ENCODE measurements at places on chromosomes 4 and X. TPM values are rescaled to one million over a fixed set of nuclear protein-coding genes. Genes with fewer than 3 reads are reported as not detected.

DNA sequence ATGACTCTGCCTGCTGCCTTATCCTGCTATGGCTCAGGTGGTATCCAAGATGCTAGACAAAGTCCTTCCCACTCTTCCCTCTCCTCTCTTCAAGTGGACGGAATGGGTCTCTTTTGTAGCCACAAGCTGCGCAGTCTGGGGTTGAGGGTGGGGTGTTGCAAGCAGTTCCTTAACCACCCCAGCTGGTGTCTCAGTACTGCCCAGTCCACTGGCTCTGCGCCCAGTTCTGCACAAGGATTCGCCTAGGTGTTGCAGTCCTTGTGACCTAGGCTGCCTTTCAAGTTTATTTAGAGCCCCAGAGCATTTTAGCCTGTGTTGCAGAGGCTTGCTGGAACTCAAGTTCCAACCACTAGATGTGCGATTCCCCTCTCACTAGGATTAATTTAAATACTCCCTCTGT, 120.7 kb downstream of the NEXMIF start:
- no peak for DNase-seq

DNA sequence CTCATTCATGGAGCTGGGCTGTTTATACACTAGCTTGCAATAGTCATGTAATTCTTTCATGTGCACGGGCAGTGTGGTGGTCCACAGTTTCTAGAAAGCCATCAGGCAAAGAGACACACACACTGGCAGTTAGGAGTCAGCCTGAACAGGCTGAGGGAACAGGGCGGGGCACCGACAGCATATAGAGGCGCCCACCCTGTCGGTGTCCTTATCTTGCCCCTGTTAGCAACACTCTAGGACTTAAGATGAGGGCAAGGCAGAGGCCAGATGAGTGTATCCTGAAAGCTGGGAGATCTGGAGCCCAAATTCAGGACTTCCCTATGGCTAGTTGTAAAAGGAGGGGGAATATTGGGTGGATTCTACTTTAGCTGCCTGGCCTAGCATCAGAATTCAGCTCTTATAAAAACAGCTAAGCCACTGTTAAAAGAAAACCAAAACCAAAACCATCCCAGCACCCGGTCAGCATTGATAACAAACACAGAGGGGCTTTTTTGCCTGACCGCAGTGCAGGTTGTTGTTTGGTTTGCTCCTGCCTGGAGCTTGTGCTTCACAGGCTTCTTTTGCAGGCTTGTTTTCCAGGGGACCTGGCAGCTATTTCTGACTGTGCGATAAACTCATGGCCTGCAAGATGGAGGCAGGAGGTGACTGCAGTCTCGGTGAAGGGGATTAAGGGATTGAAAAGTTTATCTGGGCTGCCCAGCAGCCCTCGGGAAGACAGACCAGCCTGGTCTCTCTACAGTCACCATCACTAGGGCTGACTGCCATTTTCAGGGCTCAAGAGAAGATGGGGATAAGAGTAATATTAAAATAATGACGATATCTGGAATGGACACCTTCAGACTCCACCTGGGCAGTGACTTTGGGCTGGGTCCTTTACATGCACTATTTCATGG, 638.9 kb downstream of the MID1IP1 start:
- no peak for DNase-seq

DNA sequence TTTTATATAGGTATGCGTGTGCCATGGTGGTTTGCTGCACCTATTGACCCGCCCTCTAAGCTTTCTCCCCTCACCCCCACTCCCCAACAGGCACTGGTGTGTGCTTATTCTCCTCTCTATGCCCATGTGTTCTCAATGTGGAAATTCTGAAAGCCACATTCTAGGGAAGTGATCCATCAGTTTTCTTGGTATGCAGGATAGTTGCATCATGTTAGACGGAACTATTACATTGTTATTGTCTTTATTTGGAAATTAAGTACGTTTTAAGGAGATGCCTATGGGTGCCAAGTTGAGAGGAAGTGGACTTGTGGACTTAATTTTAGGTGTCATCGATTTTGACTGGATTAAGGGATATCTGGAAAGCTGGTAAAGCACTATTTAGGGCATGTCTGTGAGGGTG, 204.6 kb downstream of the RBM46 start:
- no peak for DNase-seq

DNA sequence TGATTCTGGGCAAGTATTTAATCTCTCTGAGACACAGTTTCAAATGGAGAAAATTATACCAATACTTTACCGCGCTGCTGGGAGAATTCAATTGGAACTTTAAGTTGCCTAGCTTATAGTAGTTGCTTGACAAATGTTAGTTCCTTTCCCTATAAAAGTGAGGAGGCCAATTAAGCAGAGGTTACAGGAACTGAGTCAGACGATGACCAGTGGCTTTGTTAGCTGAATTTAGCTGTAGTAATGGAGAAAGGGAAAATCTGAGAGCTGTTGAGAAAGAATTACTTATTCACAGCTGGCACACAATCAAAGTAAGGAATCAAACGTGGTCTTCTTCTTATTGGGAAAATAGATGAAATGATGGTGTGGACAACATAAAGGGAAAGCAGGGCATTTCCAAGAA, 29.6 kb downstream of the SMARCA1 start:
- no peak for DNase-seq

DNA sequence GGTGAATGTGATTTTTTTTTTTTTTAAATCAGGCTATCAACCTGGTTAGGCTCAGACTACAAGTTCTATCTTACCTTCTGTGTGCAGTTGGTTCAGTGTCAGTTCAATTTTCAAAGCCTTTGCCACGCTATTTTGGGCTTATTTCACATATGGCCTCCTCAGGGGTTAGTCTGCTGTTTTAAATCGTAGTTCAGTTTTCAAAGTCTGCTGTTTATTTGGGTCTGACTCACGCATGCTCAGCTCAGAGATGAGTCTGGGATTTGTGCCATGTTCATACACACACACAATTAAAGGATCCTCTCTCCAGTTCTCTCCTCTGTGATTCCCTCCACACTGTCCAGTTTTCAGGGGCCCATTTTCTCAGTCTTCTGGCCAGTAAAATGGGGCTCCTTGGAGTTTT, 32.3 kb upstream of the ZFX start:
- peak; percentile 71 for DNase-seq

DNA sequence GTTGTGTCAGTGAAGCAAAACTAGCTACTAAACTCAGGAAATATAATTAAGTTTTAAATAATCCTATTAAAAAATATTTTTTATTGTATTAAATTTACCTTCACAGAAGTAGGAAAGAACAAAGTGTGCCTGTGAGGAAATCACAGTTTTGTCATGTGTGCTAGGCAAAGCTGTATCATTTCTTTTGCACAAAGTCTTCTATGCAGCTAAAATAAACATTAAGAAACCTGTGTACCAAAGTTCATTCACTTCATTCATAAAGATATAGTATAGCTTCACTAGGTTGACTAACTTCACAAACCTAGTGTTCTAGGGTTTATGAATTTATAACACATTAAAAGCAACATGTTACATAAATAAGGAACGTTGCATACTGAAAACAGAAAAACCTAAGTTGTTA, 131.0 kb downstream of the PDS5A start:
- DNase-seq = no peak

DNA sequence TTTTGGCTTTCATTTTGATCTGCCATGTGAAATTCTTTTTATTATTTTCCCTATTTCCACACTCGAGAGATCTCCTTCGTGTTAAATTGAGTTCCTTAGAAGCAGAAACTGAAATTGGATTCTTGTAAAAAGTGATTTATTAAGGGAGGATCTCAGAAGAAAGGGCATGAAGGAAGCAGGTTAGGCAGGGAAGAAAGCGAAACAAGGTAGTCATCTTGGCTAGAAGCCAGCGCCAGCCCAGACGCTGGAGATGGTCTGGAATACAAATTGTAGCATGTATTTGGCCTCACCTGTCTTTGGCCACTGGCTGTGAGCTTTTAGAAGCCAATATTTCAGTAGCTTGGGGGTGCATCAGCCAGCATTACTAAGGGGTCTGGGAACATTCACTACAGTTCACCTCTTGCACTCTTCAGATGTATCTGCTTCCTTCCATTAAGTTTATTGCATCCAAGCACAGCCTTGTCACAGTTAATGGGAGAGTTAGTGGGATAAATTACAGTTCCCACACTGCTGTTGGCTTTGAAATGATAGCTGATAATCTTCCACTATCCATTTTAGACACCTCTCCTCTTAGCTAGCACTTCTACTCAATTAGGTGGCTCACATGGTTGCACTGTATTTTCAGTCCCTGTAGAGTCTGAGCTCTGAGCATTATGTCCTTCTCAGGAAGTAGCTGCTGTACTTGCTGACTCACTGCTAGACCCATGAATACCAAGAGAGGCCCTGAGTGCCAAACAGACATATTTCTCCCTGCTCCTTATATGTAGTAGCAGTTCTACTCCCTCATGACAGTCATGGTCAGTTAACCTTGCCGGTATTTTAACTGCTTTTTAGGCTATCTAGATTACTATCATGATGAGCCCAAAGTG, 14.6 kb downstream of the GRXCR1 start:
- no peak for DNase-seq

The NR3C2 gene
- 5.2 TPM for total RNA-seq

DNA sequence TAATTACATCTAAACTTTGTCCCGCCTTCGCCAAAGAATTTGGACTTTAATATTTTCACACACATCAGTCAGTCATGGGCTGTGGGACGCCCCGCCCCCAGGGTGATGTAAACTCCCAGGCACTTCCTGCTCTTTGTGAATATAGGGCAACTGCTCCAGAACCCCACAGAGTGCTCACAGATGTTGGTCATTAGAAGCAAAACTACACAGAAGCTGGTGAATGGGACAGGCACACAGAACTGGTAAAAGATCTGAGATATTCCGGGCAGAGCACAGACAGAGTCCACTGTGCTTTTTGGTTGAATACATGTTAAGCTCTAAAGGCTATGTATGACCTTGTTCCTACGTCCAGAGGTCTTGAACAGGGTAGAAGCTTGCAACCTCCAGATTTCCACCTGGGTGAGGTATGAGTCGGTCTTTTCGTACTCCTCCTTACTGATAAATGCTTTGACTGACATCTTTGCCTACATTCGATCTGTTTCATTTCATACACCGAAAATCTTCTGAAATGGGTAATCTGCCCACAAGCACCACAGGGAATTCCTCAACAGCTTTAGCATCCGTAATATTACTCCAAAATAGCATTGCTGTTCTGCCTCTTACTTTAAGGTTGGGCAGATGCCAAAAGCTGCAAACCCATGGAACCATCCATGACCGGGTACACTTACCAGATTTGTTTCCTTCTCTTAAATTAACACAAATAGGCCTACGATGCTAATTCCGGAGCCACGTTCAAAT, 144.6 kb downstream of the AMELX start:
- DNase-seq = peak; percentile 52

DNA sequence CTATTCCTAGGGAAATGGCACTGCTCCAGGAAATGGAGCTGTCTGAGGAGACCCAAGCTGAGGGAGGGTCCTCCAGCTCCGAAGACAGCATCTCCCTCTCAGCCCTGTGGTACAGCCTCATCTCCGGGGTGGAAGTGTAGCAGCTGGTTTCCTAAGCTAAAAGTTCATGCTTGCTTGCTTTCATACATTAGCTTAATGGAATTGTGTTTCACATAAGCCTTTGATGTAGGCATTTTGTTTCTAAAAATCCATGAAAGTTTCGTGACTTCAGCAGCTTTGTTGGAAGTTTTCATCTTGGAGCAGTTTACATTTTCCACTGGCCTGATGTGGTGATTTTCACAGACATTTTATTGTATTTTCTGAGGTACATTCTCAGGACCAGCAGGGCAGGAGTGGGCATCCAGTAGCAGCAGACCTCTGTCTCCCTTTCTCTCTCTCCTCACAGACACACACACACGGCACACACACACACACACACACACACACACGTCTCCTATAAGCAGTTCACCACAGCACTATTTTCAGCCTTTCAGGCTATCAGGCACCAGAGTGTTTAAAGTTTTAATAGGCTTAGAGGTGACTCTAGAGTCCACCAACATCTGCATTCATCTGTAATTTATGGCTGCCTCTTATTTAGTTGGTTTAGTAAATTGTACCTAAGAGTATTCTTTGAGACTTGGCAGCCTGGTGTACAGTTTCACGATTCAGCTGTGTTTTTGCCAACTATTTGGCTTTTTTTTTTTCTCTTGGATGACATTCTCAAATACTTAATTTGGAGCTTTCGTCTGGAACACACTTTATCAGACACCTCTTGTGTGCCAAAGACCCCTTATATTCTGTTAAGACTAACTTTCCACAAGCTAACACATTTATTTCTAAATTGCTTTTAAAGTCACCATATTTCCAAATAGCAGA, 225.8 kb upstream of the SFRP2 start:
- DNase-seq = peak; percentile 64

DNA sequence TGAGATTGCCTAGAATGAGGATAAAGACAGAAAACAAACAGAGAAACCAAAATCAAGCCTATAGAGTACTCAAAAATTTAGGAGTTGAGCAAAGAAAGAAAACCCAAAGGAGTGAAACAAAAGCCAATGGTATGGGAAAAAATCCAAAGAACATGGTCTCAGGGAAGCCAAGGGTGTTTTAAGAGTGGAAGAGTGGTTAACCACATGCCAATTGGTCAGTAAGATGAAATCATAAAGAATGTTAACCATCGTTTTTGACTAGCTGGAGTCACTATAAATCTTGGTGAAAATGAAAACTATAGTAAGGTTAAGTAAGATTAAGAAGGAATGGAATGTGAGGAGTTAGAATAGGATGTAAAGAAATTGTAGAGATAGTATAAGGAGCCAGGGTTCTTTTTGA, 64.7 kb upstream of the RPL34 start:
- DNase-seq = no peak

GRCh38 chr4:67996127-67996526, 32.8 kb upstream of the TMPRSS11A start:
- no peak for DNase-seq
